ENCODE measurements at places on chromosomes 11 and 22.

- no peak for DNase-seq
Measured at GRCh38 chr11:95102733-95103132, 13.1 kb downstream of the ENDOD1 start.

- DNase-seq: peak; percentile 18
Measured at GRCh38 chr22:38766076-38766777, 10.4 kb upstream of the SUN2 start.

DNA sequence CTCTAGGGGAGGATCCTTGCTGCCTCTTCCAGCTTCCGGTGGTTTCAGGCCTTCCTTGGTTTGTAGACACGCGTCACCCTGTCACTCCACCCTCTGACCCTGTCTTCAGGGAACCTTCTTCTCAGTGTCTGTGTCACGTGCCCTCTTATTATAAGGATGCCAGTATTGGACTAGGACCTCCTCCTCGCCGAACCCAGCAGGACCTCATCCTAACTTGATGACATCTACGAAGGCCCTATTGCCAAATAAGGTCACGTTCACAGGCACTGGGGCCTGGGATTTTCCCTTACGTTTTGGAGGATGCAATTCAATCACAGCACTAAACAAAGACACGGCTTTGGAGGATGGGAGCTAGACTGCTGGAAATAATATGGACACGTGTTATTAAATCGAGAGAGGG is 408.7 kb downstream of the BRD1 start:
- DNase-seq: no peak

DNA sequence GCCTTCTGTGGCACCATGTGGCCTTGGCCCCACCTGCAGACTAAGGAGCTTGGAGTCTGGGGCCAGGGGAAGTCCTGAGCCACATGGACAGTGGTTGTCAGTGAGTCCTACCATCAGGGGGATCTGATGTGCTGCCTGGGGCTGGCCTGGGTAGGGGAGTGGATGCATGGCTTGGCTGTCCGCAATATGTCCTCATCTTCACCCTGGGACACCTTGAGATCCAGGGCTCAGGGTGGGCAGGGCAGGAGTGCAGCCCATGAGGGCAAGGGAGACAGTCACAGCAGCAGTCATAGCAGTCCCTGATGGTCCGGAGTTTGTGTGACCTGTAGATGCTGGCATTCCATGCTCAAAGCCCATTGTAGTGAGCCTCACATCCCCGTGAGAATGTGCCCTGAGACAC is 256.8 kb upstream of the B3GAT1 start:
- DNase-seq: no peak

DNA sequence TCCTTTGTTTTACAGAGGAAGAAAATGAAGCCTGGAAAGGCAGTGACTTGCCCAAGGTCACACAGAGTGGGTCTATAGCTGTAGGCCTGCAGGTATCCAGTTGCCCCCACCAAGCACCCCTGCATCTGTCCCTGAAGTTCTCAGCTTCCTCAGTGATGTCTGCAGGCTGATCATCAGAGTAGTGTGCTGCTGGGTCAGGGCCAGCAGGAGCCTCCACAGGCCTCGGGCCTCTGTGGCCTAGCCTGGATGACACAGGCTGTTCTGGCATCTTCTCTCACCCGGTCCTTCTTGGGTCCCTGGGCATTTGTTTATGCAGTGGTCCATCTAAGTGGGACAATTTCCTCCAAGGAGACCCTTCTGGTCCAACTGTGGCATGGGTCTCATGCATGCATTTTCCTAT is 74.8 kb upstream of the E2F8 start:
- no peak for DNase-seq

GRCh38 chr22:40107851-40108378 is 69.8 kb upstream of the TNRC6B start:
- DNase-seq: no peak

DNA sequence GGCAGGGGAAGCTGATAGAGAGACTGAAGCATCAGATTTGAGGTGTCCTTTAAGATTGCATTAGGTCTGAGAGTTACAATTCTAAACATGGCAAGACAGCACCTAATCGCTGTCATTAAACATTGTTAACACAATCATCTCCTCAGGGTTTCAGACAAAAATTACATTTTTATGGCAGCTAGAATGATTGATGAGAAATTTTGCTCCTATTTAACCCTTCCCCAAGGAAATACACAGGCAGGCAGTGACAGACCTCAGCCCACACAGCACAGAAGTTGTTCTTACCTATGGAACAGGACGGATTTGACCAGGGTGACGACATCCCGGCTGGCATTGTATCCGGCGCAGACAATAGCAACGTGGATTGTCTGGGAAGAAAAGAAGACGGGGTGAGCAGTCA is 294.3 kb downstream of the LARGE1 start:
- DNase-seq: no peak

GRCh38 chr22:32848226-32848625 is 46.7 kb downstream of the TIMP3 start:
- DNase-seq: no peak

DNA sequence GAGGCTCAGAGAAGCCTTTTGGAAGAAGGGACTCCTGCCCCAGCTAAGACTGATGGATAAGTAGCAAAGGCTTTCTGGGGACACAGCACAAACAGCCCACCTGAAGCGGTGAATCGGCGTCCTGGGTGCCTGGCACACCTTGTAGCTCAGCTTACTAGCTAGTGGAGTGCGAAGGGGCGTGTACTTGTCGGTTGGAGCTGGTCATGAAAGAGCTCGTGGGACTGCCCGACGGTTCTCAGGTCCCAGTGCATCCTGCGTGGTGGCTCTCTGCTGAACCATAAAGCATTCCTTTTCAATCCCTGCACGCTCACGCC is 690 bp upstream of the UVRAG start:
- DNase-seq: no peak

- DNase-seq: no peak
Measured at GRCh38 chr22:23256986-23257888, 76.9 kb downstream of the BCR start.

- no peak for DNase-seq
Measured at GRCh38 chr22:24975813-24976341, 23.4 kb downstream of the KIAA1671 start.

GRCh38 chr11:82883853-82884252 is 16.4 kb downstream of the PRCP start:
- no peak for DNase-seq

- DNase-seq: no peak
Measured at GRCh38 chr11:70146895-70147520, 56.1 kb upstream of the FADD start.

DNA sequence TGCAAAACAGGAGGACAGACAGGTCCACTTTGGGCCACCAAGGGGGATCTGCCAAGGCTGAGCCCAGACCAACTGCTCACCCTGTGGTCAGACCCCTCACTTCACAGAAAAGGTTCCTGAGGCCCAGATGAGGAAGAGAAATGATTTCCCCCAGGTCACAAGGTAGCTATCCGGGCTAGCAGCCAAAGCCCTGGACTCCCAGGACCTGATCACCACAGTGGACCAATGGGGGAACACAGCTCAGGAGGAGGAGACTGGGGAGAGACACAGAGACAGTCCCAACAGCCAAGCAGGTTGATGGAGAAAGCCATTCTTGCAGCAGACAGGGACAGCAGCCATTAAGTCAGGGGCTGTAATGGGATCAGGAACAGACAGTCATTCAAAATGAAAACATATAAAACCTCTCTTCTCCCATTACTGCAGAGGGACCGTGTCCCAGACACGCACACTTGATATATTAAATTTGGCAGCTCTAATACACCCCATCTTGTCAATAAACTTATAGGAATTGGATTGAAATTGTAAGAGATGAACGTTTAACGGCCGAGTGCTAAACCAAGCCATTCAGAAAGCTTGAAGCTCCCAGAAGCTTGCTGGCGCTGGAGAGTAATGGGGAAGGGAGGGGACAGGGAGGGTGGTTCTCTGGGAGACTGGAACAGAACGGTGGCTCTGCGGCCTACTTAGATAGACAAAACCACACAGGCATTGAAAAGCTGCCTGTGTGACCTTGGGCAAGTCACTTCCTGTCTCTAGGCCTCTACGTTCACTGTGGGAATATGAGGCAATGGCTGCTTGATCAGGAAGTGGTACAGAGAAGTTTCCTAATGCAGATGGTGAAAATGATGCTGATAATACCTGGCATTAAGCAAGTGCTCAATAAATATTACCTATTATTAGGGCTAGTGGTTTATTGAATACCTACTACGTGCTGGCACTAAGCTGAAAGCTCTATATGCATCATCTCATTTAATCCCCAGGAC is 16.0 kb downstream of the ZMAT5 start:
- DNase-seq: no peak
